ENCODE measurements at places on chromosomes 1 and 21. TPM values are rescaled to one million over a fixed set of nuclear protein-coding genes. Genes with fewer than 3 reads are reported as not detected.

NMNAT1 gene
- 14.6 TPM for total RNA-seq

GJB4 gene
- not detected for total RNA-seq

KIRREL1 gene
- 39.5 TPM for total RNA-seq

KLHL12 gene
- 51.4 TPM for total RNA-seq

ANKRD35 gene
- total RNA-seq, result 1.1 TPM

ITLN1 gene
- total RNA-seq, result not detected

DCST1 gene
- not detected for total RNA-seq

AIM2 gene
- 2.9 TPM for total RNA-seq

CYP4A22 gene
- not detected for total RNA-seq

All from neural progenitor cell (in vitro differentiated cells).